Activated CD8-positive, alpha-beta memory T cell treated with anti-CD3 and anti-CD28 coated beads for 48 hours (primary cell): ENCODE measurements at places on chromosomes 1 and 21.

GRCh38 chr1:8651236-8651890 lies 166.1 kb downstream of the RERE start:
- DNase-seq: no peak

DNA sequence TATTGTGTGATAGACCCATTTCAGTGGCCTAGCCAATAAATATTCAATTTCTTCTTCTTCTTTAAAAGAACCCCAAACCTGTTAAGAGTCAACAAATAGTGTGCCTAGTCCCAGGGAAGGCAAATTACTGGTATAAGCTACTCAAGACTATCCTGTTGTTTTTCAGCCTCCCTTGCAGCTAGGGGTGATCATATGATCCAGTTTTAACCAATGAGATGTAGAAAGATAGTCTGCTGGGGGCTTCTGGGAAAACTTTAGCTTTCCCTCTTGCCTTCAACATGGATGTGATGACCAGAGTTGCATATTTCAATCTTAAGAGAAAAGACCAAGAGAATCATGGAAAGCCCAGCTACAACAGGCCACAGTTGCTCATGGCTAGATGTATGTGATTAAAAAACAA lies 4.7 kb upstream of the NUP210L start:
- DNase-seq: no peak

- no peak for DNase-seq
Measured at GRCh38 chr1:42282867-42283583, 52.0 kb downstream of the FOXJ3 start.

DNA sequence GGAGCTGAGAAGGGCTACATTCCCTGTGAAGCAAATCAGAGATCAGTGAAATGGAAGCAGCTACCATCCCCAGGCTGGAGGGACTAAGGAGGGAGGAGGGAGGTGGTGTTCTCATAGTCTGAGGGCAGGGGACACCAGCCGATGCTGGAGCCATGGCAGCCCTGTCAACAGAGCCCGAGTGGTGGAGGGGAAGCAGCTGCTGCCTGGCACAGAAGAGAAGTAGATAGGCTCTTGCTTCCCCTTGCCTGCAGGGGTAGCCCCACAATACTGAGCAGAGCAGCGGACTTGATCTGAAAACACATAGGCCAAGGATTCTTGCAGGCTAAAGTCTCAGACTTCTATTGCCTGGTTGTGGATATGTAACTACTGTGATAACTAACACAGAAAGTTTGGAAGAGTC lies 255.1 kb downstream of the FGGY start:
- no peak for DNase-seq

DNA sequence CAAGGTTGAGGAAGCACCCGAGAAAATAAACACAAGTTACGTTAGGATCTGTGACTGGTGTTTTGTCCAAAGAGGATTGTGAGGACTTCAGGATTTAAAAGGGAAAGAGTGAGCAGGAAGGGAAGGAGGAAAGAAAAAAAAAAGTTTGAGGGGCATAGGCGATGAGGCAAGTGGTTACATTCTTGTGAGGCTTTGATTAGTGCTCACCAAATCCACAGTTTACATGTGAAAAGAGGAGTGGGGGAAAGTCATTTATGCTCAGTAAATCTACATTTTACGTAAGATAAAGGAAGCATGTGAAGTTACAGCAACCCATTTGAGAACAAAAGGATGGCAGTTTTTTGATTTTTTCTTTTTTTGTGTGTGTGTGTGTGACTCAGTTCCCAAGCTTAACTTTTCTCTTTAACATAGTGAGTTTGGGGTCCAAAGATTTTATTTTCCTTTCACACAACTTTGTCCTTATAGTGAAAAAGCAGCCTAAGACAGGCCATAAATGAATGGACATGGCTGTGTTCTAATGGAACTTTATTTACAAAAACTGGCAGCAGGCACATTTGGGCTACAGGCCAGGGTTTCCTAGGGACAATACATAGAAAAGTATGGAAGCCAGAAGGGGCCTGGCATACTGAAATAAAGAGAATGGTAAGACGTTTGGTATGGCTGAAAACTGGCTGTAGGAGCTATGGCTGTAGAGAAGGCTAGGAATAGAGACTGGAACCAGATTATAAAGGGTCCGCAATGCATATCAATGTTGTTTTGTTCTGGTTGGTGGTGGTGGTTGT lies 121.7 kb downstream of the FGGY start:
- DNase-seq: no peak

GRCh38 chr1:58443986-58444868 lies 102.3 kb downstream of the OMA1 start:
- DNase-seq: no peak

DNA sequence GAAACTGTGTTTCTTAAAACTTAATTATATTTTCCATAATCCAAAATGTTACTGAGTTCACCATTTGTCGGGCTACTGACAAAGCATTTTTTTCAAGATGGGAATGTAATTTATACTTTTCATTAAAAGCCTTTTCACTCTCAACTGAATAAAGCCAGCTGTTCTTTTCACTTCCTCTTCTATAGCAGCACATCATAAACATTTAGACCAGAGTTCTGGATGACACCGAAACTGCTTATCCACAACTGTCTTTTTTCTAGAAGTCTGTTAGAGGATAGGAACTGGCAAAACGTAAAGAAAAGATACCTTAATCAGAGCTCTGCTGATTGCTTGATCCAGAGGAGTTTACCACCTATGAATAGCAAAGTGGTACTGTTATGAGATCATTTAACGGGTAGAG lies 594.7 kb downstream of the ADGRL2 start:
- no peak for DNase-seq

- DNase-seq: no peak
Measured at GRCh38 chr1:53373246-53373645, 45.4 kb upstream of the LRP8 start.

DNA sequence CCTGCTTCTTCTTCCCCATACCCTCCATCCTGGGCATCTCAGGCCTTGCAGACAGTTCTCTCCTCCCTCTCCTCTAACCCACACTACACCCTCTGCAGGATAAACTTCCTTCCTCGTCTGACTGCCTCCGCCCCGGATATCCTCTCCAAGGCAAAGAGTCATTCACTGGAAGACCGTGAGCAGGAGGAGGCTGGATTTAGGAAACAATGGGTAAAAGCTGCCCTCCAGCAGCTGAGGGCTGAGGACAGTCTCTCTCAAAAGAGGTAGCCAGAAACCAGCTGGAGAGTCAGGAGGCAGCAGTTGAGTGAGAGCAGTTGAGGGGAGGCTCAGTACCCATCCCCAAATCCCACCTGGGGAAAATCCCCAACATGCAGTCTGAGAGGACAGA lies 1.4 kb downstream of the CSRP1 start:
- DNase-seq: no peak

DNA sequence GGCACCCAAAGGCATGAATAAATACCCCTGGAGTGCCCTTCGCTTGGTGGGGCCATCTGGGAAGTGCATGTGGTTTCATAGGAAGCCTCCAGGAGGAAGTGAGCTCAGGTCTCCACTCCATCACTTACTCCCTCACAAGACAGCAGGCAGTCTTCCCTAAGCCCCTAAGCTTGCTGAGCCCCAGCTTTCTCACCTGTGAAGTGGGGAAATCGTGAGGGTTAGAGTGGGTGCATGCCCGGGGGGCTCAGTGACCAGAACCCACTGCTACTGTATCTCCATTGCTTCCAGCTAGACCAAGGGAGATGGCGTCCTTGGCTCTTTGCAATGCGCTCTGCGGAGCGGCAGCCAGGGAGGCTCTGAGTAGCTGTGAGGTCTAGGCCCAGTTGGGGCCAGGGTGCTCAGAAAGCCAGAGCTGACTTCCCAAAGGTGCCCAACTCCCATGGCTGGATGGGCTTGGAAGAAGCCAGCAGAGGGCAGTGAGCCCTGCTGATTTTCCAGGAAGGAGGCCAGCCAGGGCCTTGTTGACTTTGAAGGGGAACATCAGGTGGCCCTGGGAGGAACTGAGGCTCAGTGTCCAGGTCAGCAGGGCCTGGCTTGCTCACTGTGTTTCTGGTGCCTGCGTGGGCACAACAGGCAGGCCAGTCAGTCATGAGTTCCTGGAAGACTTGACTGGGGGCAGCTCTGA lies 27.3 kb downstream of the CDCP2 start:
- DNase-seq: no peak
